ENCODE measurements at places on chromosomes 2 and 18.

DNA sequence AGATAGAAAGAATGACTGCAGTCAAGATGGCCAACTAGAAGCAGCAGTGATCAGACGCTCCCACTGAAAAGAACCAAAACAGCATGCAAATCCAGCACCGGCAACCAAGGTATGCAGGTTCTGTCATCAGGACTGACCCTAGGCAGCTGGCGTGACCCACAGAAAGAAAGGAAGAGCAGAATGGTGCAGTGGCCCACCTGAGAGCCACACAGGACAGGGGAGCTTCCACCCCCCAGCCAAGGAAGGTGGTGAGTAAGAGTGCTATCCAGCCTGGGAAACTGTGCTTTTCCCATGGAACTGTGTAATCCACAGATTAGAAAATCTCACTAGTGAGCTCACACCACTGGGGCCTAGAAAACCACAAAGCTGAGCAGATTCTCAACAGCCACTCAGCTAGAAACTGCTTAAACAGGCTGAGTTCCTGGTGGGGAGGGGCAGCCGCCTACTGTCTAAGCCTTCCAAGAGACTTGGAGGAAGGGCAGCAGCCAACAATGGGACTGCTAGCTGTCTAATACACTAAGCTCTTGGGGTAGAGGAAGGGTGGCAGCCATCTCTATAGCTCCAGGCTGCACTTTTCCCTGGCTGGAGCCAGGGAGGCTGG is 127.9 kb downstream of the EVA1A start:
- DNase-seq, result no peak

GRCh38 chr18:80200171-80200931 is 47.0 kb downstream of the PARD6G start:
- DNase-seq, result no peak

DNA sequence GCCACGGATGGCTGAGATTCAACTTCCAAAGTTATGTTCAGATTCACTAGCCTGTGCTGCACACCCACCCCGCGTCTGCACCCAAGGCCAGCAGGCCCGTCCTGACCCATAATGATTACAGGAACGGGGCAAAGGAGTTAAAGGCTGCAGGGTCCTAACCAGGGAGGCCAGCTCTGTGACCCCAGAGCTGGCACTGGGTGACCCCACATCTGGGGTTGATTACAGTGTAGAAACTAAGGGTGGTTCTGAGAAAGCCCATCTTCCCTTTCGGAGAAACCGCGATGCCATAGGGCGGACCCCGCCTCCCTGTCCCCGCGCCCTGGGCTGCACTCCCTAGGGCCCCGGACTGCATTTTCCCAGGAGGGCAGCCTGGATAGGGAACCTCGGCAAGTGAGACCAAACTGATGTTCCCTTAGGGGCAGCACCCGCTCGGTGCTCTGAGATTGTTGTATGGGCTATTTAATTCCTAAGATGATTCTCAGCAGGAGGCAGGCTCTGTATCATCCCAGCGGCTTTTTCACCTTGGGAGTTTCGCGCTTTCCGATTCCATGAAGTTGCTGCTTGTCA is 2.2 kb upstream of the GPR148 start:
- no peak for DNase-seq

GRCh38 chr2:609881-610280 is 67.3 kb downstream of the TMEM18 start:
- no peak for DNase-seq

DNA sequence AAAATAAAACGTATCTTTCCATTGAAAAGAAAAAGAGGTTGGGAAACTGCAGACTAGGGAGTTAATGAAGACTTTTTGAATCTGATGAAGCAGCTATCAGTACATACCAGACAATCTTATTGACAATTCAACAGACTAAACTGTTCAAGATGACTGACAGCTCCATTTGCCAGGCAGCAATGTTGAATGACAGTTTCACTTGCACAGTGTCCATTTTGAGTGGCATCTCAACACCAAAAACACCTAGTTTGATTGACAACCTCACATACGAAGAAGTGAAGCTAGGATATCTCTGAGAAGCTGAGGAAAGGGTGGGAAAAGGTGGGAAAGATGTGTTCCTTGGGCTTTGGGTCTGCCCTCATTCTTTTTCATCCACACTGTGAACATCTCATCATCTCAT is 315.0 kb upstream of the SYT4 start:
- no peak for DNase-seq

- no peak for DNase-seq
Measured at GRCh38 chr18:50696436-50696835, 123.4 kb downstream of the MRO start.

- no peak for DNase-seq
Measured at GRCh38 chr18:22827216-22827615, 105.9 kb upstream of the RBBP8 start.

- no peak for DNase-seq
Measured at GRCh38 chr18:60935041-60935910, 398.0 kb upstream of the CDH20 start.

DNA sequence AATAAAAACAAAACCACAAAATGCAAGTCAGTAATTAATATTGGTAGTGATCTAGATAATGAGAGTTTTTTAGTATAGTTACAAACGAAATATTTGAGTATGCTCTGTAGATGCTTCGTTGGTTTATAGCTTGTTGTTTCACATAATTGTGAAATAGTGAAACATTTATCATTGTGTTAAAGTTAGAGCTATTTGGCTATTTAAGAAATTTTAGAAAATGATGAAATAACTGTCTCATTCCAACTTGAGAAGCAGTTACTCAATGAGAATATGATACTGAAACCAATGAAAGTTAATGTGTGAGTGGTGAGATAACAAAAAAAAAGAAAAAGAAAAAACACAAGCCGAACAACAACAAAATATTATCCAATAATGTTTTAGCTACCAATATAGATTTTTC is 475.6 kb upstream of the ZEB2 start:
- no peak for DNase-seq

Data from activated effector memory CD4-positive, alpha-beta T cell treated with Interleukin-2 at 50 U/mL for 16 hours (primary cell).